GM19239 (cell line): ENCODE measurements at places on chromosomes 12 and 14.

GRCh38 chr14:40394634-40395340, 962.6 kb upstream of the FBXO33 start:
- no peak for DNase-seq

- no peak for DNase-seq
These were observed 142.1 kb downstream of the GXYLT1 start for GRCh38 chr12:42002563-42002962.

- DNase-seq: peak; percentile 92
These were observed at the start of gene SIRT4 for GRCh38 chr12:120301962-120302815. Gene SIRT4 (plus strand): TSS chr12:120302321. CDS start chr12:120303562, 1,241 bp downstream.

DNA sequence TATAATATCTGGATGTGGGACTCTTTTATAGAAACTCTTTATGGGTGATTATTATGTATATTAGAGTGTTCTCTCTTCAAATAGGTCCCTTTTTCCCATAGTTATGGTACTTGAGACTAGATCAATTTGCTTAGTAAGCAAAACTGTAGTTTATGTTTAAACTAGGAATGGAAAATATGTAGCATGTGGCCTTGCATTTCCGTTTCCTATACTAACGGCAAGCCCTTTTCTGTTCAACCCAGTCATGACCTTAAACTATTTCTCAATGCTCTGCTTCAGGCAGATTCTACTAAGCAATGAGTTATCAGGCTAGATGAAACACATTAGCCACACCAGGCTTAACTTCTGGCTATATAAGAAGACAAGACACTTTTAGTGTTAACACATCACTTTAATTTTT, 84.6 kb downstream of the OTOGL start:
- DNase-seq: no peak

DNA sequence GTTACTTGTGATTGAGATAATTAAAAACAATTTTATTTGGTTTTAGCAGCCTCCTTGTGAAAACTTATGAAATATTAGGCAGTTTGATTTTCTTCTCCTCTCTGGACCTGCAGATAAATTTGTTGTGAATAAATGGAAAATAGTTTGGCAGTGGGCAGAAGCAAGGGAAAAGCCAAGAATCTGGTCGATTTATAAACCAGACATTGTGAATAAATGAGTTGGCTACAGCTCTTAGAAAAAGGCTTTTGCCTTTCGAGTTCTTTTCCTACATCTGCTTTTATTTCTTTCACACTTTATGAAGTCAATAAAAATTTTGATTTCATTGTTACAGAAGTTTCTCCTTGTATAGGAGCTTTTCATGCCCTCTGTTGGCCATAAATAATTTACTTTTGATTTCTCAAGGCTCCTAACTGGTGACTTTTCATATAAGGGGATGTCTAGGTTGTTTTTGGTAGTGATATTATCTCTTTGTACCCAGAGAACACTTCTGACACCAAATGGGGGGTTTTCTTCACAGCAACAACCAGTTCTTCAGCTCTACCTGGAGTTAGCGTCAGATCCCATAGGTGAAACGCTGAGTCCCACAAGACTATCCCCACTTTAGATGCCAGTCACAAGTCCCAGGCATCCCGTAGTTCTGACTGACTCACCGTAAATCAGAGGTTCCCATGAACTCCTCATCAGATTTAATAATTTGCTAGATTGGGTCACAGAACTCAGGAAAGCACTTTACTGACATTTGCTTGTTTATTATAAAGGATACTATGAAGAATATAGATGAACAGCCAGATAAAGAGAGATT, 136.5 kb upstream of the DNM1L start:
- no peak for DNase-seq
